ENCODE measurements at places on chromosomes 4 and X. TPM values are rescaled to one million over a fixed set of nuclear protein-coding genes. Genes with fewer than 3 reads are reported as not detected.

DNA sequence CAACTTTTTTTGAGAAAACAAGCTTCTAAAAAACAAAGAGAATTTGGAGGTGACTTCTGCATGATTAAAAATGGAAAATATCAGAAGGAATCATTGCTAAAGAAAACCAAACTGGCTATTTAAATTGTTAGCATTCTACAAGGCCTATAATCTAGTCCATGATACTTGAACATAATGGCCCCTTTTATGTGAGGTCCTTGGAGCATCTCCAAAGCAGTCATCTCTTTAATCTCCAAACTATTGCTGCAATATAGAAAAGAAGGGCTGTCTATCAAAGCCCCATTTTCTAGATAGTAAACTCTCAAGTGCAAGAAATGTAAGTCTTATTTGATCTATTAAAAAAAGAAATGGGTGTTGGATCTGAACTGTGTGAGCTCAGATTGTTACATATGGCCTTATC is 615.1 kb downstream of the CENPC start:
- DNase-seq, result no peak
- H3K4me1 ChIP-seq, result no peaks in the 10 kb centered on the region
- no peak overlapping the region for H3K27ac ChIP-seq

DNA sequence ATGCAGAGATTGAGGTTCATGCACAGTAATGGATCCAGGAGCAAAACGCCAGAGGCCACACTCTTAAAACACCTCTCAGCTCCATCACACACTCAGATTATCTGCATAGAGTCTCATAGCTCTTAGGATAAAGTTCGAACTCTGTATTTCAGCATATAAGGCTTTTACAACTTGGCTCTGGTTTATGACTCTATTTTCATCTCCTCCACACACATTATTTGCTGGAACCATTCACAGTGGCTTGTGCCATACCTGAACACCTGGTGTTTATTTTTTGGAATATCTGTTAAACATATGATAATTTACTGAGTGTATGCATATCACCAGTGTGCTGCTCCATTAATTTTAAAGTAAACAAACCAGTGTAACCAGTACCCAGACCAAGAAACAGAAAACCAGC is 27.2 kb downstream of the RASL11B start:
- no peak overlapping the region for H3K27ac ChIP-seq
- H3K27me3 ChIP-seq, result no peaks in the 10 kb centered on the region
- no peaks in the 10 kb centered on the region for H3K36me3 ChIP-seq
- H3K4me1 ChIP-seq, result no peaks in the 10 kb centered on the region
- DNase-seq, result no peak

GRCh38 chr4:174669270-174669669 is 147.0 kb upstream of the HPGD start:
- no peaks in the 10 kb centered on the region for H3K4me1 ChIP-seq
- no peaks in the 10 kb centered on the region for H3K27me3 ChIP-seq
- no peak overlapping the region for H3K4me3 ChIP-seq
- H3K36me3 ChIP-seq, result no peaks in the 10 kb centered on the region

- no peak overlapping the region for H3K4me3 ChIP-seq
- no peaks in the 10 kb centered on the region for H3K4me1 ChIP-seq
- no peak for DNase-seq
- no peaks in the 10 kb centered on the region for H3K36me3 ChIP-seq
- H3K27ac ChIP-seq, result no peak overlapping the region
Observed at GRCh38 chrX:67750694-67751093, 206.9 kb downstream of the AR start.

GRCh38 chr4:67470871-67471270 is 74.4 kb downstream of the CENPC start:
- no peaks in the 10 kb centered on the region for H3K27me3 ChIP-seq
- no peak overlapping the region for H3K27ac ChIP-seq
- H3K36me3 ChIP-seq, result peaks cover 51% of the 10 kb centered on the region
- H3K4me1 ChIP-seq, result no peaks in the 10 kb centered on the region
- DNase-seq, result no peak
- no peak overlapping the region for H3K4me3 ChIP-seq

- H3K4me3 ChIP-seq, result no peak overlapping the region
- no peaks in the 10 kb centered on the region for H3K27me3 ChIP-seq
- DNase-seq, result no peak
- H3K4me1 ChIP-seq, result no peaks in the 10 kb centered on the region
- H3K27ac ChIP-seq, result no peak overlapping the region
Observed at GRCh38 chr4:183287309-183287659, 32.8 kb downstream of the CLDN22 start.

Gene MYOZ2
- 0.23 TPM for total RNA-seq

- H3K27ac ChIP-seq, result no peak overlapping the region
- H3K4me1 ChIP-seq, result no peaks in the 10 kb centered on the region
- H3K36me3 ChIP-seq, result no peaks in the 10 kb centered on the region
Observed at GRCh38 chrX:44244008-44244407, 99.5 kb downstream of the EFHC2 start.

Gene ZNF141
- total RNA-seq, result 19.9 TPM

DNA sequence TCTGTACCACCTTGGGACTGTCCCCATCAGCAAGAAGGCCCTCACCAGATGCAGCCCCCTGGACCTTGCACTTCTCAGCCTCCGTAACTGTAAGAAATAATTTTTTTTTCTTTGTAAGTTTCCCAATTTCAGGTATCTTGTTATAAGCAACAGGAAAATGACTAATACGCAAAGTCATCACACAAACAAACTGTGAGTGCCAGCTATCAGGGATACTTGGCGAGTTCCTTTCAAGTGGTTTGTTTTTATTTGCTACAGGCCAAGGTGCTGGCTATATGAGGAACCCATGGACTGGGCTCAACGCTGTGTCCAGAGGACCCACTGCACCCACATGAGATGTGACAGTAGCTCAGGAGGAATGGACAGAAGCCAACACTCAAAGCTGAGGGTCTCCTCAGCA is 11.5 kb upstream of the GPM6B start:
- H3K27me3 ChIP-seq, result no peaks in the 10 kb centered on the region
- DNase-seq, result no peak
- no peak overlapping the region for H3K4me3 ChIP-seq
- H3K27ac ChIP-seq, result no peak overlapping the region
- H3K36me3 ChIP-seq, result no peaks in the 10 kb centered on the region

DNA sequence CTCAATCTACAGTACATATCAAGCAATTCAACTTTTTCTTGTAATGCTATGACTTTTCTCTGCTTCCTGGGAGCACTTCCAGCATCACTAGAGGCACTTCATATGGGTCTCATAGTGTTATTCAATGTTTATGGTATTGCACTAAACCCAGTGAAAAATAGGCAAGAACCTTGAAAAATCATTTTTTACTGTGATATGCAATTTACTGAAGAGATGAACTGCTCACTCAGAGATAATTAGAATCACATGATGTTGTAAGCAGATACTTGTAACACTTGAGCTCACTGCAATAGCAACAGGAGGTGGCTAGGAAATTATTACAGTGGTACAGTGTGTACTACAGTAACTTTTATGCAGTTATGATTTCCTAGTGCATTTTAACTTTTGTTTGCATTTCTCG is 93.3 kb downstream of the RASGEF1B start:
- H3K27me3 ChIP-seq, result no peaks in the 10 kb centered on the region
- no peaks in the 10 kb centered on the region for H3K4me1 ChIP-seq

Gene ETDA
- total RNA-seq, result not detected

GRCh38 chr4:162485486-162485885 is 321.7 kb upstream of the FSTL5 start:
- H3K36me3 ChIP-seq, result no peaks in the 10 kb centered on the region
- H3K27me3 ChIP-seq, result no peaks in the 10 kb centered on the region
- no peak for DNase-seq
- H3K4me1 ChIP-seq, result no peaks in the 10 kb centered on the region
- no peak overlapping the region for H3K4me3 ChIP-seq

DNA sequence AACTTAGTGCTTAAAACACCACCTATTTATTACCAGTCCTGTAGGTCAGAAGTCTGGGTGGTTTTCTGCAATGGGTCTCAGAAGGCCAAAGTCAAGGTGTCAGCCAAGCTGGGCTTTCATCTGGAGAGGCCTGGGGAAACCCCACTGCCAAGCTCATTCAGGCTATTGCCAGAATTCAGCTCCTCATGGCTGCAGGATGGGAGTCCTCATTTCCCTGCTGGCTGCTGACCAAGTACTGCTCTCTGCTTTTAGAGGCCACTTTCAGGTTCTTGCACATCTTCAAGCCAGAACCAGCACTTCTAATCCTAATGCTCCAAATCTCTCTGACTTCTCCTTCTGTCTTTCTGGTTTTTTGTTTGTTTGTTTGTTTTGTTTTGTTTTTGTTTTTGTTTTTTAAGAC is 109.3 kb downstream of the BCOR start:
- no peak overlapping the region for H3K4me3 ChIP-seq
- no peak for DNase-seq
- no peaks in the 10 kb centered on the region for H3K4me1 ChIP-seq

DNA sequence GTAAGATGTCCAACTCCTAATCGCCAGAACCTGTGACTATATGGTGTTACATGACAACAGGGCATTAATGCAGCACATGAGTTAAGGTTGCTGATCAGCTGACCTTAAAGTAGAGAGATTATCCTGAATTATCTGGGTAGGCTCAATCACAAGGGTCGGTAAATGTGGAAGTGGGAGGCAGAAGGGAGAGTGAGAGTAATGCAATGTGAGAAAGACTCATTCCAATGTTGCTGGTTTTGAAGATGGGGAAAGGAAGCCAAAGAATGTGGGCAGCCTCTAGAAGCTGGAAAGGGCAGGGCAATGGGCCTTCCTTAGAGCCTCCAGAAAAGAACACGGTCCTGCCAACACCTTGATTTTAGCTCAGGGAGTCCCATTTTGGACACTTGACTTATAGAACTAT is 67.4 kb downstream of the STX18 start:
- H3K27ac ChIP-seq, result no peak overlapping the region
- H3K4me3 ChIP-seq, result no peak overlapping the region
- peaks cover 17% of the 10 kb centered on the region for H3K36me3 ChIP-seq

DNA sequence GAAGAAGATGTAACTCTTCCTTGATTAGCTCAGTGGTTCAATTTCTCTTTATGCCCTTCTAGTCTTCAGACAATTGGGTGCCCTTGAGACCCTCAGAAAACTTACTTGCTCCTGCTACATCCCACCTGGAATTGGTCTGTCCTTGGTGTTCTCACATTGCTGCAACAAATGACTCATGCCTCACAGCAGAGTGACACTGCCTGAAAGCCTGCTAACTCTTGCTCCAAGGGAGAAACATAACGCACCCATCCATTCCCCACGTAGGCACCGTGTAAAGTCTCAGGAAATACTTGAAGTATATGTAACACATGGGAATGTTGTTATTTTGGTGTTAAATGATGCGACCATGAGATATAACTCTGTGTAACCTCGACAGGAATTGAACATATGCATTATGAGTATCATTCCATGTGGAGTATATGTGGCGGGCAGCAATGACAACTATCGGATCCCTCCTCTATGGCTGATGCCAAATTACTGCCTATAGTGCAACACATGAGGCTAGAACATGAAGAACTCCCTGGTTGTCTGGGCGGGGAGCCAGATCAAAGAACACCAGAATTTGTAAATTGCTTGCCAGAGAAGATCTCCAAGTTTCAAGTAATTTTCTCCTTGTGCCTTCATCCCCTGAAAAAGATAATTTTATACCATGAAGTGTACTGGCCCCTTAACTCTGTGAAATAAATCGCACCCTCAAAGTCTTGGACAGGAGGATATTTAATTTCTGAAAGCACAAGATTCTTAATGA is 231.3 kb upstream of the STK26 start:
- H3K27ac ChIP-seq, result no peak overlapping the region
- no peak overlapping the region for H3K4me3 ChIP-seq
- H3K4me1 ChIP-seq, result no peaks in the 10 kb centered on the region
- no peaks in the 10 kb centered on the region for H3K36me3 ChIP-seq

- H3K4me3 ChIP-seq, result no peak overlapping the region
- H3K36me3 ChIP-seq, result no peaks in the 10 kb centered on the region
- H3K4me1 ChIP-seq, result no peaks in the 10 kb centered on the region
- H3K27ac ChIP-seq, result no peak overlapping the region
- no peaks in the 10 kb centered on the region for H3K27me3 ChIP-seq
Observed at GRCh38 chr4:177239477-177239876, 70.2 kb upstream of the NEIL3 start.

- H3K4me1 ChIP-seq, result peaks cover 11% of the 10 kb centered on the region
- no peaks in the 10 kb centered on the region for H3K27me3 ChIP-seq
- H3K4me3 ChIP-seq, result no peak overlapping the region
- DNase-seq, result no peak
- no peak overlapping the region for H3K27ac ChIP-seq
Observed at GRCh38 chr4:107894138-107894603, 37.2 kb upstream of the CYP2U1 start.

DNA sequence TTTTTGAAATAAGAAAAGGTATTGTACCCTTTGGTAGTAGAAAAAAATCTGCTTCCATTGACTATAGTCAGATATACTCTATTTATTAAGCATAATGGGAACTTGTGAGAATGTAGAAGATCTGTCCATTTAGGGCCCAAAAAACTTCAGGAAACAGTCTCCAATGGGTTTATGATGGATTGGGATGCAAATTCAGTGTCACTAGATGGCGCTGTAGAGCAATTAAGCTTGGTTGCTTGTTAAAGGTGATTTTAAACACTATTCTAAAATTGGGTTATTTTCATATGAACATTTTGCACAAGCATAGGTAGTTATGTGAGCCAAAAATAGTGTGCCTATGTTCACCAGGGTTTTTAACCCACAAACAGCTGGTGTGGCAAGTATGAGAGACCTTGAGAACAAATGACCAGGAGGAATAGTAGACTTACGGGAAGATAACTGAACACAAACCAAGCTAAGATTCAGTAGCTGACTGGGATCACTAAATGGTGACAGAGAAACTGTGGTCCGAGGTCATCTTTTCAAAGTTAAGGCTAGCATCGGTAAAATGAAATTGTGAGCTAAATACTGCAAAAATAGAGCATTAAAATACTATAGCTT is 80.3 kb upstream of the LSM6 start:
- no peaks in the 10 kb centered on the region for H3K27me3 ChIP-seq
- no peaks in the 10 kb centered on the region for H3K4me1 ChIP-seq
- DNase-seq, result no peak
- no peak overlapping the region for H3K27ac ChIP-seq

DNA sequence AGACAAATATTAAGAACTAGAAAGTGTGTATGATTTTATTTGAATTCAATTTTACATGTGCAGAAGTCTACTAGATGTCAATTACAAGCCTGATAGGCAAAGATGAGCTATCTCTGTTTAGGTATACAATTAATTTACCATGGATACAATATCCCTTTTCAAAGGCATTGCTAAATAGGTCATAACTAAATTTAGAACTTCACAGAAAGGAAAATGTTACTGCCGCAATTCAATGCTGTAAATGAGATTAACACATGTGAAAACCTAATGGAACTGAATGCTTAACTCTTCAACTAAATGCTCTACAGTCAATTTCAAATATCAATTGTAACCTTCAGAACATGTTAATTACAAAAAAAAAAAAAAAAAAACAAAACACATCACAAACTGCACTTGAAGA is 14.6 kb downstream of the RAP2C start:
- no peak for DNase-seq
- H3K4me1 ChIP-seq, result no peaks in the 10 kb centered on the region
- no peaks in the 10 kb centered on the region for H3K27me3 ChIP-seq
- no peak overlapping the region for H3K4me3 ChIP-seq
- H3K27ac ChIP-seq, result no peak overlapping the region
- no peaks in the 10 kb centered on the region for H3K36me3 ChIP-seq

DNA sequence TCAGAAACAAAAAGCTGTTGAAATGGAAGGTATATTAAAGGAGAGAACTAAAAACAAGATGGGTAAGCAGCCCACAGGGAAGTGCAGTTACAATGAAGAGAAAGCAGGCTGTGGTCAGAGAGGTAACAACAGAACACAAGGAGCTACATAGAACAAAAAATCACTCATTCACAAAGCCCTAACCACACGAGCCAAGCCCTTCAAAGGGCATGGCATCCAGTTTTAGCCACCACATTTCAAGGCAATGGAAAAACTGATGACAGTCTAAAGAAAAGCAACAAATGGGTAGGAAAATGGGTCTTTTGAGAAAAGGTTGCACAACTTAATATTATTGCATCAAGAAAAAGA is 37.5 kb downstream of the KDR start:
- no peak for DNase-seq
- H3K27ac ChIP-seq, result no peak overlapping the region
- H3K4me3 ChIP-seq, result no peak overlapping the region
- H3K36me3 ChIP-seq, result peaks cover 8% of the 10 kb centered on the region
- H3K4me1 ChIP-seq, result peaks cover 3% of the 10 kb centered on the region

Measured in upper lobe of right lung (tissue), 1 donor.